ENCODE measurements at places on chromosomes 2 and 18.
A peak's percentile ranks its signal among the peaks of the same experiment; 100 is the strongest.

DNA sequence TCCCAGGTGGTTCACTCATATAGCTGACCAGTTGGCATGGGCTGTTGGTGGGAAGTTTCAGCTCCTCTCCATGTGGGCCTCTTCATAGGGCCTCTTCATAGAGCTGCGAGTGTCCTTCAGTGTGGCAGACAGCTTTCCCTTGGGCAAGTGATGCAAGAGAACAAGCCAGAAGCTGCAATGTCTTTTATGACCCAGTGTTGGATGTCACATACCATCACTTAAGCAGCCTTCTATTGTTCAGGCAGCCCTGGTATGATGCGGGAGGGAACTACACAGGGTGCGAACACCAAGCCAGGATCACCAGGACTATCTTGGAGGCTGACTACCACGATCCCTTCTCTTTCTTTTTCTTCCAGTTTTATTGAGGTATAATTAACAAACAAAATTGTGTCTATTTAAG lies 126.5 kb upstream of the ITGA6 start:
- H3K4me3 ChIP-seq: no peak overlapping the region
- H3K36me3 ChIP-seq: no peaks in the 10 kb centered on the region
- peaks cover 4% of the 10 kb centered on the region for H3K4me1 ChIP-seq
- H3K27me3 ChIP-seq: peaks cover 6% of the 10 kb centered on the region
- DNase-seq: no peak

GRCh38 chr2:173555833-173556232 lies 201.2 kb downstream of the CDCA7 start:
- no peaks in the 10 kb centered on the region for H3K36me3 ChIP-seq
- H3K4me3 ChIP-seq: no peak overlapping the region
- peaks cover 12% of the 10 kb centered on the region for H3K27me3 ChIP-seq
- peaks cover 11% of the 10 kb centered on the region for H3K4me1 ChIP-seq
- no peak overlapping the region for H3K27ac ChIP-seq
- no peak for DNase-seq

- DNase-seq: no peak
- peak overlapping the region; percentile 42 for H3K4me3 ChIP-seq
- H3K27ac ChIP-seq: peak overlapping the region; percentile 95
- peaks cover 10% of the 10 kb centered on the region for H3K36me3 ChIP-seq
- H3K4me1 ChIP-seq: peaks cover 61% of the 10 kb centered on the region
- H3K27me3 ChIP-seq: no peaks in the 10 kb centered on the region
Observed at GRCh38 chr18:27713037-27713737, 463.7 kb downstream of the CDH2 start.

DNA sequence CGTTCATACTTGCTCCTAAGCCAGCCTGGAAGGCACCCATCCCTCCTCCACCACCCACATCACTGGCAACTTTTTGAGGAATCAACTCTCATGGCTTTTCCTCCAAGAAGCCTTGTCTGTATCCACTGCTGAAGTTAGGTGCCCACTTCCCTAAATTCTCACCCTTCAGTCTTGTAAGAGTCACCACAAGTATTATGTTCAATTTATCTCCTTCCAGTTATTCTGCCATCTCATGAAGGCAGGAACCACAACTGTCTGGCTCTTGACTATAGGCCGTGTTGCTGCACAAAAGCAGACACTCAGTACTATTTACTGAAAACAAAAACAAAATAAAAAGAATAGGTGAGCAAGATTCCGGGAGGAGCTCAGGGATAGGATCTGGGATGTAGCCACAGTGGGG lies 234.8 kb downstream of the CYRIA start:
- H3K27ac ChIP-seq: peak overlapping the region; percentile 29
- peaks cover 13% of the 10 kb centered on the region for H3K4me1 ChIP-seq
- no peak for DNase-seq
- H3K27me3 ChIP-seq: no peaks in the 10 kb centered on the region
- H3K36me3 ChIP-seq: no peaks in the 10 kb centered on the region

GRCh38 chr2:181685150-181685688 lies 4.9 kb upstream of the NEUROD1 start:
- peaks cover 100% of the 10 kb centered on the region for H3K27me3 ChIP-seq
- H3K4me1 ChIP-seq: peaks cover 41% of the 10 kb centered on the region
- H3K36me3 ChIP-seq: no peaks in the 10 kb centered on the region
- no peak for DNase-seq
- no peak overlapping the region for H3K27ac ChIP-seq

- DNase-seq: no peak
- no peak overlapping the region for H3K4me3 ChIP-seq
- no peak overlapping the region for H3K27ac ChIP-seq
- peaks cover 2% of the 10 kb centered on the region for H3K36me3 ChIP-seq
Observed at GRCh38 chr18:69495841-69496533, 95.3 kb downstream of the DOK6 start.

DNA sequence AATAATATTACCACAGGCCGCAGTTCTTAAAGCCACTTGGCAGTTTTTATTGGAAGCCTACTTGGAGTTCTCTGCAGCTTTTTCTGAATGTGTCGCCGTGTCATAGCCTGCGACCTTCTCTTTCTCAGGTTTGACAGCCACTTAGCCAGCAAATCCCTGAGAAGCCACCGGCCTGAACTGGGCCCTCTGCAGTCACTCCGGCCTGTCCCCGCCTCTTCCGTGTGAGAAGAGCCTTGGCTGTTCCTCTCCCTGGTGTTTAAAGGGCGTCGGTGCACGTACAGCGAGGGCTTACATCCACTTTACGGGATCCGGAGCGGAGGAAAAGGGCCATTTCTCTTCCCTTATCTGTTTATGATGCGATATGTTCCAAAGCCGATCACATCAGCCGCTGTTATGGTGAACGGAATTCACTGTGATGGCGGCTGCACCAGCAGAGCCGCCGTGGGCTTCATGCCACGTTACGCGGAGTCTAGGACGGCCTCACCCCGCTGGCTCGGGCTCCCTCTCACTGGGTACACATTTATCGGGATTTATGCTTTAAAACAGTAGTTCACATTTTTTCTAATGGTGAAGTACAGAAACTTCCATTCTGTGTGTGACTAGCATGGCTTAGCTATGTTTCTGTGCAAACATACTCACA lies 66.8 kb downstream of the GBX2 start:
- H3K36me3 ChIP-seq: no peaks in the 10 kb centered on the region
- H3K27me3 ChIP-seq: no peaks in the 10 kb centered on the region
- peaks cover 32% of the 10 kb centered on the region for H3K4me1 ChIP-seq
- H3K4me3 ChIP-seq: no peak overlapping the region

DNA sequence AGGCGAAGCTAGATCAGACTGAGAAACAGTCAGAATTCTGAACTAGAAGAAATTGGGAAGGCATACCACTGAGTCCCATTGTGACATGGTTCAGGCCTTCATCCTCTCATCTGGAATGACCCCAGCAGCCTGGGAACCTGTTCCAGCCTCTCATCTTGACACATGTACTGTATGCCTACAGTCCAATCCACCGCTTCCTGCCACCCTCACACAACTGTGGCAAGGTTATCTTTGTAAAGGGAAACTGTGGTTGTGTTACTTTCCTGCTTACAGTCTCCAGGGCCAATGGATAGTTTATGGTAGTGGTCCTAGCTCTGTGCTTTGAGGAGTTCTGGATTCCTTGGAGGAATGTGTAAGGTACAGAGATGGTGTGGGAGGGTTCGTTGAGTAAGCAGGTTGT lies 296.9 kb upstream of the TRIB2 start:
- DNase-seq: no peak
- H3K4me3 ChIP-seq: no peak overlapping the region
- no peaks in the 10 kb centered on the region for H3K36me3 ChIP-seq
- no peak overlapping the region for H3K27ac ChIP-seq

- no peak overlapping the region for H3K4me3 ChIP-seq
- H3K27me3 ChIP-seq: peaks cover 59% of the 10 kb centered on the region
- peaks cover 16% of the 10 kb centered on the region for H3K4me1 ChIP-seq
Observed at GRCh38 chr2:206983161-206983859, 44.0 kb downstream of the CPO start.

DNA sequence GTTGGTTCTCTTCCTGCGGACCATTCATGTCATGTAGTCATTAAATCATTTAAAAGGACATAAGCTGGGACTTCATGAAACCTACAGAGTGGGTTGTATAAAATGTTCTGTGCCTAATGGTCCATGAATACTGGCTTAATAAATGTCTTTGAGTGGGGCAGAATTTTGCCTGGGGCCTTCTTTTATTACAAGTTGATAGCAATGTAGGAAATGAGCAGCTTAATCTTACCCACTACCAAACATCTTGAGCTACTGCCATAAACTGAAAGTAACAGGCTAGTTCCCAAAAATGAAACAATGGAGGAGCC lies 130.9 kb downstream of the TMEM17 start:
- no peak overlapping the region for H3K4me3 ChIP-seq
- H3K4me1 ChIP-seq: no peaks in the 10 kb centered on the region
- no peak for DNase-seq
- H3K27me3 ChIP-seq: no peaks in the 10 kb centered on the region
- peaks cover 6% of the 10 kb centered on the region for H3K36me3 ChIP-seq

GRCh38 chr18:25189391-25190185 lies 162.4 kb downstream of the ZNF521 start:
- H3K36me3 ChIP-seq: no peaks in the 10 kb centered on the region
- DNase-seq: no peak
- no peaks in the 10 kb centered on the region for H3K27me3 ChIP-seq
- no peak overlapping the region for H3K4me3 ChIP-seq

- H3K4me1 ChIP-seq: peaks cover 68% of the 10 kb centered on the region
- DNase-seq: no peak
- H3K27me3 ChIP-seq: no peaks in the 10 kb centered on the region
- no peak overlapping the region for H3K4me3 ChIP-seq
Observed at GRCh38 chr2:9236045-9236344, 29.4 kb downstream of the ASAP2 start.

GRCh38 chr2:98847853-98848252 lies 88.2 kb downstream of the CRACDL start:
- peaks cover 18% of the 10 kb centered on the region for H3K27me3 ChIP-seq
- no peak for DNase-seq
- H3K4me1 ChIP-seq: no peaks in the 10 kb centered on the region

DNA sequence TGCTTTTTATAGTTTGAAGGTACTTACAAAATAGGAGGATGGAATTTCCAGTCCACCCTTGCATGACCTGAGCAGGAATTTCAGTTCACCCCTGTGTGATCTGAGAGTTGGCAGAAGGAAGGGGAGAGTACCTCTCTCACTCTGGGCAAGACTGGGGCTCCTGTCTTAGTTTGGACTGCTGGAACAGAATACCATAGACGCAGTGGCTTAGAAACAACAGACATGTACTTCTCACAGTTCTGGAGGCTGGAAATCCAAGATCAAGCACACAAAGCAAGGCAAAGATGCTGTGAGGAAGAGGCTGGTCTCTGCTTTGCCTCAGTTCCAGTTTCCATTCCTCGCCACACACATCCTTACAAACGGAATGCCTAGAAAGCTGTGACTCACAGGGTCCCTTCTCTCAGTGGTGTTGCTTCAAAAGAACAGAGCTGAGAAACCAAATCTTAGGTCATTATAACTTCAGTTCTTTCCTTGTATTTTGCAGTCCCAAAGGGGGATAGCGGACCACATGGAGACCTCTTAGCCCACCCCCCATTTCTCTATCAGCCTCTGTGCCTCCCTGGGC lies 108.8 kb upstream of the HAAO start:
- no peaks in the 10 kb centered on the region for H3K36me3 ChIP-seq
- H3K4me1 ChIP-seq: peaks cover 11% of the 10 kb centered on the region
- no peak overlapping the region for H3K4me3 ChIP-seq
- no peak for DNase-seq
- H3K27ac ChIP-seq: peak overlapping the region; percentile 54

GRCh38 chr2:37232131-37232933 lies 874 bp downstream of the NDUFAF7 start:
- peaks cover 4% of the 10 kb centered on the region for H3K4me1 ChIP-seq
- H3K27ac ChIP-seq: no peak overlapping the region
- no peak for DNase-seq
- H3K27me3 ChIP-seq: no peaks in the 10 kb centered on the region
- no peak overlapping the region for H3K4me3 ChIP-seq

- H3K4me1 ChIP-seq: peaks cover 15% of the 10 kb centered on the region
- DNase-seq: no peak
- H3K4me3 ChIP-seq: peak overlapping the region; percentile 92
- peak overlapping the region; percentile 45 for H3K27ac ChIP-seq
- no peaks in the 10 kb centered on the region for H3K36me3 ChIP-seq
Observed at GRCh38 chr2:233250985-233251305, 528 bp upstream of the ATG16L1 start.

- no peak overlapping the region for H3K4me3 ChIP-seq
- DNase-seq: no peak
- H3K4me1 ChIP-seq: no peaks in the 10 kb centered on the region
- peaks cover 8% of the 10 kb centered on the region for H3K27me3 ChIP-seq
Observed at GRCh38 chr2:168254158-168254935, 7.0 kb upstream of the STK39 start.

DNA sequence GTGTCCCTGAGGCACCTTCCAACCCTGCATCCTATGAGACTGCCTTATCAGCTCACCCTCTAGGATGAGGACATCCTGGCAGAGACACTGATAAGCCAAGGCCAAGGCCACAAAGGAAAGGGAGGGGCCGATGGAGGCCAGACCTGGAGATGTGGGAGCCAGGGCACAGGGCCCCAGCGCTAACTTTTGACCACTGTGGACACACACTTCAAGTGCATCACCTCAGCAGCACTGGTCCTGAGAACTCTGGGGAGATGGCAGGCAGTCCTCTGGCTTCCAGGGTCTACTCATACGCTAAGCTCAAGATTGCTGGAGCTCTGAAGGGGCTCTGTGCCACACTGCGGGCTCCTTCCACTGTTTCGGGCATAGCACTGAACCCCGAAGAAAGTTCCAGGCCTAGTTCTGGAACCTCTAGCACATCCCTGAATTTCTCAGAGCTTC lies 100.2 kb upstream of the ID2 start:
- no peak overlapping the region for H3K4me3 ChIP-seq
- no peak overlapping the region for H3K27ac ChIP-seq
- H3K27me3 ChIP-seq: peaks cover 4% of the 10 kb centered on the region
- H3K36me3 ChIP-seq: no peaks in the 10 kb centered on the region
- no peak for DNase-seq
- H3K4me1 ChIP-seq: peaks cover 28% of the 10 kb centered on the region

DNA sequence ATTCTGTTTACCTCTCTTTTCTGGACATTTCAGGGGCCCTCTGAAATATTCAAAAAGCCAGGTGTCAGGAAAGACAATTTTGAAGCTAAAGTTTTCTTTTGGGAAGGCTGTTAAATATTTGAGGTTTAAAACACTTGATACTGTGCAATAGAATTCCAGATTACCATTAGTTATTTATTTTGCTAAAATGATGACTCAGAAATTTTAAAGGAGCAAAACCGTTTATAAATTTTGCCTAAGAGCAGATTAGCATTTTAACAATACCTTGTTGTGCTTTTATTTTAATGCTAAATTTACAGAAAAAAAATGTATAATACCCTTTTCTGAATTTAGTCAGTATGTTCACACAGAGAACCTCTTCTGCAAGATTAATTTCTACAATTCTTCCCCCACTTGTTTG lies 1159.9 kb downstream of the DSC3 start:
- H3K27ac ChIP-seq: no peak overlapping the region
- no peak for DNase-seq
- H3K4me3 ChIP-seq: no peak overlapping the region
- no peaks in the 10 kb centered on the region for H3K36me3 ChIP-seq
- H3K4me1 ChIP-seq: no peaks in the 10 kb centered on the region

Measured in neural crest cell (in vitro differentiated cells).